ENCODE measurements at places on chromosomes 13 and 19. TPM values are rescaled to one million over a fixed set of nuclear protein-coding genes. Genes with fewer than 3 reads are reported as not detected.

Gene CEACAM7
- polyA plus RNA-seq: not detected

Gene FPR1
- polyA plus RNA-seq: 0.72 TPM

Gene CGB5
- not detected for polyA plus RNA-seq

Gene ZNF610
- 14.0 TPM for polyA plus RNA-seq

Gene MBD3L2
- polyA plus RNA-seq: not detected

Gene GARIN5A
- polyA plus RNA-seq: 6.8 TPM

Gene B3GNT3
- polyA plus RNA-seq: 4.6 TPM

Gene KLK3
- polyA plus RNA-seq: 0.42 TPM

Gene SULT2A1
- not detected for polyA plus RNA-seq

DNA sequence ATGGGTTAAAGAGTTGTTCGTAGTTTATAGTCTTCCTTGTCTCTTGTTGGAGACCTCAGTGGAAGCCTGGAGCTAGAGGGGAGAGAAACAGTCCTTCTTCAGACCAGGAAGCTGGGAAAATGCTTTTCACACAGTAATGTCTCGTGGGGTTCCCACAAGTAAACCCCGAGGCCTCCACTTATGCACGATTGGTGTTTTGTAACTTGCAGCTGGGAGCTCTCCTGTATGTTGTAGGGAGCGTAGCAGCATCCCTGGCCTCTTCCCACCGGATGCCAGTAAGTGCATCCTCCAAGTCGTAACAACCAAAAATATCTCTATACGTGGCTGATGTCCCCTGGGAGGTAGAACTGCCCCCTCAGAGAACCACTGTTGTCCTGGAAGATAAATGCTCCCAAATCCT is 3.5 kb downstream of the CHAF1A start:
- no peak for DNase-seq

DNA sequence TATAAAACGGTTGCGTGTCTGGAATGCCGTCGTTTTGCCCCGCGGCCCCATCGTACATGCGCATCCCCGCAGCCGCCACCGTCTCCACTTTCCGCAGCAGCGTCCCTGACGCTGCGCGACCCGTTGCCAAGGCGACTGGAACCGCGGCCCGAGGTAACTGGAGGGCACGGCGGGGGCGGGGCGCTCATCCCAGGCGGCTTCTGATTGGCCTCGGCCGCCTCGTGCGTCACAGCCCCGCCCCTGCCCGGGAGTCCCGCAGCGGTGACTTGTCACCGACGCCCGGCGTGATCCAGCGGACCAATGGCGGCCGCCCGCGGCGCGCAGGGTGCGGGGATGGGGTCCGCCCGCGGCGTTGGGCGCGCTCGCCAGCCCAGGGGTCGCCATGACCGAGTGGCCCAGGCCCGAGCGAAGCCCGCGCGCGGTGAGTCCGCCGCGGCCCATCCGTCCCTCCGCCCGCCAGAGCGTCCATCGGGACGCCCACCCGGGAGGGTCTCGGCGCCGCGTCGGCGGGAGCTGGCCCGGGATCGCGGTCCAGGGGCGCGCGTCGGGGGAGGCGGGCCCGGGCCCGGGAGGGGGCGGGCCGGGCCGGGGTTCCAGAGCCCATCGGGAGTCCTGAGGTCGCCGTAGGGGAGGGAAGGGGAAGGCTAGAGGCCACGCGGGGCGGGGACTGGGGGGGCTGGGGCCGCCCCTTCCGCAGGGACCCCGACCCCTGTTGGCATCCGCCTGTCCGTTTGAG is at the start of gene ZSCAN1:
Gene ZSCAN1, plus strand, starts transcription at position 285 of the 736 bp plus-strand sequence. CDS start 3,812 bp downstream, outside the sequence.
- DNase-seq: peak; percentile 93

DNA sequence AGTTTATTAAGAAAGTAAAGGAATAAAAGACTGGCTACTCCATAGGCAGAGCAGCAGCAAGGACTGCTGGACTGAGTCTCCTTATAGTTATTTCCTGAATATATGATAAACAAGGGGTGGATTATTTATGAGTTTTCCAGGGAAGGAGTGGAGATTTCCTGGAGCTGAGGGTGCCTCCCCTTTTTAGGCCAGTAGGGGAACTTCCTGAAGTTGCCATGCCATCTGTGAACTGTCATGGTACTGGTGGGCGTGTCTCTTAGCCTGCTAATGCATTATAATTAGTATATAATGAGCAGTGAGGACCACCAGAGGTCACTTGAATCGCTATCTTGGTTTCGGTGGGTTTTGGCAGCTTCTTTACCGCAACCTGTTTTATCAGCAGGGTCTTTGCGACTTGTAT is 13.5 kb downstream of the ZSCAN5A start:
- no peak for DNase-seq

- no peak for DNase-seq
These were observed 101.2 kb downstream of the LHFPL6 start for GRCh38 chr13:39501702-39502324.

DNA sequence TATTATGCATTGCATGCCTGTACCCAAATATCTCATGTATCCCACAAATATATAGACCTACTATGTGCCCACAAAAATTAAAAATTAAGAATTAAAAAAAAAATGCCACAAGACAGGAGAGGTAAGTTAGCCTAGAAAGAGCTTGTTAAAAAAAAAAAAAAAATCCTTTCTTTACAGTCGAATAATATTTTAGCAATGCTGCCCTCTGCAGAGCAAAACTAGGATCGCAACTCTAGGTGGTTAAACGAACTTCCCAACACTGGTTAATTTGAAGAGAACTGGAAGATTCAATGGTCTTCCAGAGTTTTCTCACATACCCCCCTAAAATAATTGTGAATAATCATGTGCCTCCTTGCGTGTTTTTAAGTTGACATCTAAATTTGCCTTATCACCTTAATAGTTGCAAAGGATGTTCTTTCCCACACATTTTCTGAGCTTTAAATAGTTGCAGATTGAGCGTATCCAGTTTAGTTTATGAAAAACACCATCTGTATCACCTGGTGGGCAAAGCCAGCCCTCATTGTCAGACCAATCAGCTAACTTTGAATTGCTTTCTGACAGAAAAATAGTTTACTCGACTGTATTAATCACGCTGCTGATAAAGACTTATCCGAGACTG is 47.4 kb upstream of the RCBTB2 start:
- peak; percentile 56 for DNase-seq

- DNase-seq: no peak
These were observed 58.0 kb downstream of the ABCC4 start for GRCh38 chr13:95243207-95243606.

GRCh38 chr13:101648766-101649487 is 196.5 kb downstream of the ITGBL1 start:
- DNase-seq: no peak

DNA sequence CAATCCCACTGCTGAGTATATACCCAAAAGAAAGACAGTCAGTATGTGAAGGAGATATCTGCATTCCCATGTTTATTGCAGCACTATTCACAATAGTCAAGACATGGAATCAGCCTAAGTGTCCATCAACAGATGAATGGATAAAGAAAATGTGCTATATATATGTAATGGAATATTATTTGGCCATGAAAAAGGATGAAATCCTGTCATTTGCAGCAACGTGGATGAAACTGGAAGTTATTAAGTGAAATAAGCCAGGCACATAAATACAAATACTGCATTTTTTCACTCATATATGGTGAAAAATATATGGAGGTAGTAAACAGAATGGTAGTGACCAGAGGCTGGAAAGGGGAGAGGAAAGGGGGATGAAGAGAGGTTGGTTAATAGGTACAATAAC is 188.9 kb upstream of the SERP2 start:
- DNase-seq: no peak

GRCh38 chr19:13790354-13790753 is 4.9 kb upstream of the ZSWIM4 start:
- DNase-seq: no peak

DNA sequence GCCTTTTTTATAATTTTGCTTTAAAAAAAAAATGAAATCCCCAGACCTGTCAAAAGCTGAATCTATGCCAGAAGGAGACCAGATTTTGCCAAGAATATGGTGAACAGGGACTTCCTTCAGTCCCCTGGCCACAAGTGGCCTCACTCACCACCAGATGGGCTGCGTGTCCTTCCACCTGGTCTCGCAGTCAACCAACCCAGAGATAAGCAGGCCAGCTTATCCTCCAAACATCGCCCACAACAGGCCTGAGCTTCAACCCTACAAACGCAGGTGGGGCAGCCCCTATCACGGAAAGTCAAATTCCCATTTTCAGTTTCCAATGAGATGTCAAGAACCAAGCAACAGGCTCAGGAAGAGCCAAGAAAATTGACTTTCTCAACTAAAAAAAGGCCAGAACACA is 30.5 kb downstream of the STK24 start:
- DNase-seq: no peak

DNA sequence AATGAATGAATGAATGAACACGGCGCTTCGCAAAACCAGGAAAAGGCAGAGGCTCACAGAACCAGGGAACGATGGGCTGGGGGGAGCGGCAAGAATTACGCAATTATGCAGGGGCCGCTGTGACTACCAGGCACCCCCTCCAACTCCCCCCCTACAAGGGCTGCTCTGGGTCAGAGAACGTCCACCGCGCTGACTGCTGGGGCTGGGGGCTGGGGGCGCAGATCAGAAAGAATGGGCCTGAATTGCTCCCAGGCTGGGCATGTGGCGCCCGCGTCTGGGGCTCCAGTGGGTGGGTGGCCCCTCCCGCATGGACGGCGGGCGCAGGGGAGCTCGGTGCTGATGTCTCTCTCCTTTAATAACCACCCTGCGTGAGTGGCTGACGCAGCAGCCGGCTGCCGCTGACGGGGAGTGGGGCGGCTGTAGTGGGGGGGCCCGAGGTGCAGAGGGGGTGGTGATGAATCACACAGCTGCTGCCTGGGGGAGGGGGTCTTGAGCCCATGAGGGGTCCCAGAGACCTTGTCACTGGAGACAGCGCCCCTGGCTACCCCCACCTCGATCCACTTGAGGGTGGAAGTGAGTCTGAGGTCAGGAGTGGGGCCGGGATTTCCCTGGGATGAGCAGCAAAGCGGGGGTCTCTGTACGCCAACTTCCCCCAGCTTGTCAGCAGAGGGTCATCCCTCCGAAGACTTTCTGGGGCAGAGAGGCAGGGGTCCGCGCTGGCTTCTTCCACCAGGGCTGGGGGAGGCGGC is 1.5 kb upstream of the CIRBP start:
- no peak for DNase-seq

GRCh38 chr13:44050450-44051063 is 170.9 kb downstream of the LACC1 start:
- no peak for DNase-seq

DNA sequence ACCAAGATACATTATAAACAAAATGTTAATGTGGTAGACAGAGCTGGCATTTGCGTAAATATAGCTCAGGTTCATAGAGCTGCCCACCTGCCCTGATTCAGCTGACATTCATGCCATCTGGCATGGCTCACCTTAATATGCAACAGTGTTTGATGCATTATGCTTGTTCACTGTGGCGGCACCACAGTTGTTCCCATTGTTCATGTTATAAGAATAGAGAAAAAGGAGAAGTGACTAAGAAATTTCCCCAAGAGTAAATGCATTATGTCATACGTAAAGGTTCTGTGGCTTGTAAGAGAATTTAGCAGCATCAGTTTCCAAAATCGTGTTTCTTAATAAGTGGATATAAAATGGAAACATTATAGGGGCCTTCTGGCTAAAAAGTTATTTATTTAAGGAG is 4.5 kb downstream of the CCNA1 start:
- no peak for DNase-seq

- no peak for DNase-seq
These were observed 1.1 kb upstream of the SMIM24 start for GRCh38 chr19:3481241-3482090.

DNA sequence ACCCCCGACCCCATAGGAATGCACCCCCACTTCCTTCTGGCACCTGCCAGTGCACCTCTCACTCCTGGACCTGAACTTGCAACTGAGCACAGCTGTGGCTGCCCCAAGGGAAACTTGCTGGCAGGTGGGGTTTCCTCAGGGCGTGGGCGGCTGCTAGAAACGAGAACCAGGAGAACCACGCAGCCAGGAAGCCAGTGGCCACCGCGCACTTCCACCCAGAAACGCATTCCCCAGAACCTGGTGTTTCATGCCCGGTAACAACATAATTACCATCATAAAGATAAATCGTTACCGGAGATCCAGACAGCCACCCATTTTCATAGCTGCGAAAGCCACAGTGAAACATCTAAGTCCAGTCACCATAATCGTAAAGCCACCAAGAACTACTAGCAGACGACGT is 75.2 kb upstream of the C13orf46 start:
- DNase-seq: no peak

GRCh38 chr13:110284779-110285484 is 22.0 kb downstream of the COL4A1 start:
- DNase-seq: no peak

DNA sequence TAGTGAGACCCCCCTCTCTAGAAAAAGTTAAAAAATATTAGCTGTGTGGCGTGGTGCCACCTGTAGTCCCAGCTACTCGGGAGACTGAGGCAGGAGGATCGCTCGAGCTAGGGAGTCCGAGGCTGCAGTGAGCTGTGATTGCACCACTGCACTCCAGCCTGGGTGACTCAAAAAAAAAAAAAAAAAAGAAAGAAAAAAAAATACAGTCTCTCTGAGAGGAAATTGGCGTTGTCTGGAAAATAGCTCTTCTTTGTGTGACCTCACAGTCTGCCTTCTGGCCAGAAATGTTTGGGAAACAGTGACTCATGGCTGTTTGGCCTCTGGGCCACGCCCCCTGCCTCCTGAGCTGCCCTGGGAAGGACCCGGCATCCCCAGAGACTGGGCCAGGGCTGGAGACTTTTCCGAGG is 10.7 kb downstream of the MARCHF2 start:
- DNase-seq: no peak

GRCh38 chr19:3028305-3029064 is 595 bp downstream of the TLE2 start:
- DNase-seq: no peak

DNA sequence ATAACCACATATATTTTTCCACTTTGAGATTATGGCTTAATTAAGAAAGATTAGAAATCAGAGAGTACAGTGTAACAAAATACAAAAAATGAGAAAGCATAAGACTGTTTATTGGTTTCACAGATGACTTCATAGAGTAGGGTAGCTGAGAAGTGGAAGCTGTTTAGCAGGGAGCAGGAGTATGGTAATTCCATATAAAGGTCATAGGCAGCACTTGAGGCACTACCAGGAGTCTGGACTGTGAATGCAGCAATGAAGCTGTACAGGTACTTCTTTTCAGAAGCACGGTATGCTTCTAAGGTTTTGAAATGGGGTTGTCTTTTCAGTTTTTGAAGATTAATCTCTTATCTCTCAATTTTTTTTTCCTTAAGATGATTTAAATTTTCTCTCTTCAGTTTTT is 69.2 kb downstream of the MICU2 start:
- no peak for DNase-seq

GRCh38 chr13:113796964-113797676 is 38.1 kb downstream of the TMEM255B start:
- no peak for DNase-seq
